ENCODE measurements at places on chromosomes 5 and 9.

DNA sequence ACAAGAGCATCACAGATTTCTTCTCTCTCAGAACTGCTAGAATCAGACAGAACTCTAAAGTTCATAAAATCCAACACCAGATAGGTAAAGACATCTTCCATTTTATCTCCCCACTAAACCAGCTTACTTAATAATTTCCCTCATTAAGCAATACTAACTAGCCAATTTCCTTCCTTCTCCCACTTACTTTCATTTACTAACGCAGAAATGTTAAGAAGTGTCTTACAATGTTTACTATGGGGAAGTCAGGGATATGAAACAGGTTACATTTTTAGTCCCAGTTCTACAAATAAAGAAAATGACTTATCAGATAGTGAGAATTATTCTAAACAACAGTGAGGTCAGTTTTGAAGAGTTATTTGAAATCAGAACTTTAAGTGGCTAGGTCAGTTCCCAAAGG lies 236.5 kb downstream of the FBXL17 start:
- no peak for DNase-seq

DNA sequence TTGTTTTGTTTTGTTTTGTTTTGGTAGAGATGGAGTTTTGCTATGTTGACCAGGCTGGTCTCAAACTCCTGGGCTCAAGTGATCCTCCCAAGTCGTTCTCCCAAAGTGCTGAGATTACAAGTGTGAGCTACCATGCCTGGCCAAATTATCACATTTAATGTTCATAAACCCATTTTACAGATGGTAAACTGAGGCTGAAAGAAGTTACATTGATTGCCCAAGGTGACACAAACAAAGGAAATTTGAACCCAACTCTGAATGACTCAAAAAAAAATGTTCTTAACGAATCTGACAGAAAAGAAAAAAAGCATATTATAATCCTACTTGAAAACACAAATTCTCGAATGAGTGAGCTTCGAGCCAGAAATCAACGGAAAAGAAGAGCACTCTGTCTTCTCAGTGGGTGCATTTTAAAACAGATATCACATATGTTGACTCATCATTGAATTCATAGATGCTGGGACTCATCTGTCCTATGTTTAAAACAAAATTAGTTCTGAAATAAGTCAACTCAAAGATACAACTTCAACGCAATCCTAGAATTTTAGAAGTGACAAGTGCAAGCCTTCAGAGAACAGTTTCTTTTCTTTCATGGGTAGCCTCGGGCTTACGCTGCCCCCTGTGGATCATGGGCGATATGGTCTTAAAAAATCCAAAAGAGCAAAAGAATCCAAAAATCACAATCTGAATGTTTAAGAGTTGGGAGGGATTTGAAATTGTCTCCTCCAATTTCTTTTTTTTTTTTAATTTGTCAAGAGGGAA lies 28.4 kb downstream of the TIMD4 start:
- no peak for DNase-seq

DNA sequence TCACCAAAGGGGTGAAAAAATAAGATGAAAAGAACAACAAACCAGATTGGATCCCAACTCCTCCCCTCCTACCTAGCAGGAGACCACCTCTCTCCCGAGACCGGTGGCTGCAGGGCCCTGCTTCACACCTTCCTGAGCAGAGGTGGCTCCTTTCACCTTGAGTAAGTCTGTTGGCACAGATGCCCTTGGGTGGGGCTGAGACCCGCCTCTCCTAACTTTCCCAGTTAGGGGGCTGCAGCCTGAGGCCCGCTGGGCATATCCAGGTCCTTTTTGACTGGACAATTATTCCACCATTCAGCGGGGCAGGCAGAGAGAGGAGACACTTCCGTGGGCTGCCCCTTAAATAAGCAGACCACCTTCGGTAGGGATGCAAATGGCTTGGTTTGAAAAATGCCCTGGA lies 1.3 kb downstream of the SLC25A48 start:
- no peak for DNase-seq

DNA sequence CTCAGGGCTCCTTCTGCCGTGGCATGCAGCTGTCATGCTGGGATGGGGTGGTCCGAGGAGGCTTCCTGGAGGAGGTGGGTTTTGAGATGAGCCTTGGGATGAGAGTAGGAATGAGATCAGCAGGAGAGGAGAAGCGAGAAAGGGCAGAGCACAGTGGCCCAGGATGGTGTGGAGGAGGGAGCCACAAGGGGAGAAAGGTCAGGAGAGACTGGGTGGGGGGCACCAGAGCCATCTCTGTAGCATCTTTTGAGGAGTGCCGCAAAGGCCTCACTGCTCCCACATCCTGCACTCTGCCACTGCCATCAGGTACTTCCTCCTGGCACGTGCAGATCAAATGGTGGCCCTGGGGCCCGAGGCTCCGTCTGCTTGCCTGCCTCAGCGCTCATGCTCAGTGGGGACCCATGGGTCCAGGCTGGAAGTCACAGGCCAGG lies 150.2 kb downstream of the MACROH2A1 start:
- no peak for DNase-seq

DNA sequence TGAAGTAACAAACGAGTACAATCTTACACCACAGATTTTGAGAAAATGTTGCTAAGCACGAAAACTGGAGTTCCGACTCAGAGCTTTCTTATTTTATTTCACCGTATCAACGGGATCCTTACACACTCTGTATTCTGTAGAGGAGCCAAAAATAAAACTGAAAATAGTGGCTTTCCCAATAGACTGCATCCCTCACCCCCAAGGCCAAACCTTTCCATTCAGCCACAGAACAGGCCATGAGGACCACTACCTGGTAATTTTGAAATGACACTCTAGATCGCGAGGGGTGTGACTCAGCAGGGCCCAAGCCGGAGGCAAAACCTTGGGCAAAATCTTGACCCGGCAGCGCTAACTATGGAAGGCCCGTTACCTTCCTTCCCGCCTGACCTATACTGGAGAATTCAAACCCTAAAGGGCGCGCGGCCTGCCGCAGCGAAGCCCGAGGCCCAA lies 432 bp downstream of the HSPA9 start:
- no peak for DNase-seq

GRCh38 chr5:135921388-135921787 lies 25.7 kb upstream of the IL9 start:
- no peak for DNase-seq

DNA sequence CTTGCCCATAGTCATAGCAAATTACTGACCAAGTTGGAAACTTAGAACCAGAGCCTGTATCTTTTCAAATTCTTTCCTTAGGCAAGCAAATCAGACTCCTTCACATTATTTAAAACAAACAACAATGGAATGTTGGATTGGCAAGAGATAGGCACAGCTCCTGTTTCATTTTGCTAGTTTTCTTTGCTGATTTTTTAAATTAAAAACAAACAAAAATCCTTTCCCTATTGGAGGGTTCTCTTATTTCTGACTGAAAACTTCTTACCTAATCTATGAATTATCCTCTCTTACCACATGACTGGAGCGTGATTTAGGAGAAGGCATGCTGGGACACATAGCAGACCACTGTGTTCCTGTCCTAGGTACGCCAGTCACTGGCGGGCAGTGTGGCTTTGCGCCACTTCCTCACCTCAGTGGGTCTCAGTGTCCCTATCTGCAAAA lies 63.0 kb downstream of the TTC39B start:
- DNase-seq = no peak

All from NCI-H1436 treated with DMSO at 0.1 percent for 48 hours (cell line).